ENCODE measurements at places on chromosomes 1 and 21.

DNA sequence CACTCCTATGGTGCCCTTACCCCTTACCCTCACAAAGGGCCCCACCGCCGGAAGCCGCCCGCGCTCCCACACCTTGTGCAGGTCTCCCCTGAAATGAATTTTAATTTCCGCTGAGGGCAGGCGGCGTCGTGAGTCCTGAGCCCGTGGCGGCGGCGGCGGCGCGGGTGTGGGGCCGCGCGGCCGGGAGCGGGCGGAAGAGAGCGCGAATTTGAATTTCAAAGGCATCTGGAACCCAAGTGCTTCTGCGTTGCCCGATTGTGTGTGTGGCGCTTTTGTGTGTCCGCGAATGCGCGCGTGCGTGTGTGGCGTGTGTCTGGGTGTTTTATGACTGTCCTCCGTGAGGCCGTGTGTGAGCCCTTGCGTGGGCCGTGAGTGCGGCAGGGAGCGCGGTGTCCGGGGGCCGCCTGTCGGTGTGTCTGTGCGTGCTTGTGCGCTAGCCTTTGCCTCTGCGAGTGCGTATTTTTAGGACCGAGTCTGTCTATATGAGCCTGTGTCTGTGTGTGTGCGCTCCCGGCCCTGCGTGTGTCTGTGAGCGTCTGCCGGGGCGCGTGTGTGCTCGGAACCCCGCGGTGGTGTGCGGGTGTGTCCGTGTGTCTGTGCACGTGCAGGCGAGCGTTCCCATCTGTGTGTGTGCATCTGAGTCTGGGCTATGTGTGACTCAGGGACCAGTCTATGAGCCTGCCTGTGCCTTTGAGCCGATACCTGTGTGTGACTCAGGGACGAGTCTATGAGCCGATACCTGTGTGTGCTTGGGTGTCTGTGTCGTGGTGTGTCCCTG is 7.9 kb upstream of the ADGRB2 start:
- DNase-seq = no peak

GRCh38 chr1:205056188-205056611 is 13.2 kb downstream of the CNTN2 start:
- no peak for DNase-seq

- peak; percentile 78 for DNase-seq
Observed at GRCh38 chr1:59994302-59995198, 68.0 kb upstream of the CYP2J2 start.

DNA sequence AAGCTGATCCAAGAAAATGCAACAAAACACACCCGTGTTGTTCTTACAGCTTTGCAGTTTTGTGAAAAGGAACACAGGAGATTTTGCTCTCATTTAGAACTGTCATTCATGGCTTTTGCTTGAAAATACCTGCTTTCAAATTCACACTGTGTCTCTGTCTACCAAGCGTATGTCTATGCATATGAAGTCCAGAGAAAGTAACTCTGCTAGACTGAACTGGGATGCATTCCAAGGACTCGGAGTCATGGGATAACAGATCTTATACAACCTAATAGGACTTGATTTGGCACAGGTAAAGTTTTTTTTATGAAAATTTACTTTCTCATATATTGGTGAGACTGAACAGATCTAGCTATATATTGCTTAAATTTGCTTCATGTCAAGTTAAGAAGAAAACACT is 102.4 kb downstream of the PTGER3 start:
- no peak for DNase-seq

GRCh38 chr1:18886003-18886335 is 16.4 kb downstream of the ALDH4A1 start:
- DNase-seq = no peak

DNA sequence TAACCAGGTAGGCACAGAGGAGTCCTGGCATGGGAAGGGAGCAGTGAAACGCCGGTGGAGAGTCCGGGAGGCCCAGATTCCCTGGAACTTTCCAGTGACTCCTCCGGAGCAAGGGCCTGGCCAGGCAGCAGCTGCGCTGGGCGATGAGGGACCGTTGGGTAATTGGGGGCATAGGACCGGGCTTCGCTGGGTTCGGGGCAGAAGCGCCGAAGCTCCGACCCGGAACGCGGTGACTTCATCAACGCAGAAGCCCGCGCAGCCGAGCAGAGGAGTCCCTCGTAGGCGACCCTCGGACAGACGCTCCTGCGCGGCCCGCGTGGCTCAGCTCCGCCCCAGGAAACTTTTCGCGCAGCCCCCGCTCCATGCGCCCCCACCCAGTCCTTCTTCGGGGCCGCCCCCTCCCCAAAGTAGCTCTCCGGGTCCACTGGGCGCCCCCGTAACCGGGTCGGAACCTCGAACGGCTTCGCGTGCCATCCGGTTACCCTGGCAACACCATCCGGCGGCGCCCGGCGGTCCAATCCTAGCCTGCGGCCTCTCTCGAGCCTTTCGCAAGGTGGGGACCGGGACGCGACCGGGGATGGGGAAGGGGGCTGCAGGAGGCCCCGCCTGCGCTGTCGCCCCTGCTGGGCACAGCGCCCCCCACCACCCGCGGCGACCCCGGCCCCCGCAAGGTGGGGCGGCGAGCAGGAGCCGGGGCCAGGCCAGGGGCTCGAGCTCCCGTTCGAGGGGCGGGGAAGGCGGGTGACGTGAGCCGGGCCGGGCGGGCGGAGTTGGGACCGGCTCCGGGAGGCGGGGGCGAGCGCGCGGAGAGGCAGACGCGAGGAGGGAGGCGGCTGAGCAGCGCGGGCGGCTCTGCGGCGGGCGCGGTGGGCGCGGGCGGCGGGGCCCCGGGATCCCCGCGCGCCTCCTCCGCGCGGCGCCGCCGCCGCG is at the start of gene AJAP1:
Gene AJAP1 (plus strand): TSS at position 814 of the 930 bp plus-strand sequence. CDS start 817 bp downstream, outside the sequence.
- DNase-seq = no peak

DNA sequence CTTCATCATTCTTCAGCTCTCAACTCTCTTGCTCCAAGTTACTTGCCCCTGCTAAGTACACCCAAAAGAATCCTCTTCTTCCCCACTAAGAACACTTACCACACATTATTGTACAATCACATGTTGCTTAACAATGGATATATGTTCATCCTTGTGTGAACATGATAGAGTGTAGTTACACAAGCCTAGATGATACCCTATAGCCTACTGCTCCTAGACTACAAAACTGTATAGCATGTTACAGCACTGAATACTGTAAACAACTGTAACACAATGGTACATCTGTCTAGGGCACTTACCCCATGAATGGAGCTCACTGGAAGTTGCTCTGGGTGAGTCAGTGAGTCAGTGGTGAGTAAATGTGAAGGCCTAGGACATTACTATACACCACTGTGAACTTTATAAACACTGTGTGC is 77.4 kb downstream of the RERE start:
- DNase-seq = no peak

- no peak for DNase-seq
Observed at GRCh38 chr1:207871117-207871649, 39.7 kb downstream of the CD34 start.

- no peak for DNase-seq
Observed at GRCh38 chr1:237204841-237205240, 162.9 kb downstream of the RYR2 start.

GRCh38 chr21:36891692-36892091 is 74.8 kb downstream of the HLCS start:
- no peak for DNase-seq

DNA sequence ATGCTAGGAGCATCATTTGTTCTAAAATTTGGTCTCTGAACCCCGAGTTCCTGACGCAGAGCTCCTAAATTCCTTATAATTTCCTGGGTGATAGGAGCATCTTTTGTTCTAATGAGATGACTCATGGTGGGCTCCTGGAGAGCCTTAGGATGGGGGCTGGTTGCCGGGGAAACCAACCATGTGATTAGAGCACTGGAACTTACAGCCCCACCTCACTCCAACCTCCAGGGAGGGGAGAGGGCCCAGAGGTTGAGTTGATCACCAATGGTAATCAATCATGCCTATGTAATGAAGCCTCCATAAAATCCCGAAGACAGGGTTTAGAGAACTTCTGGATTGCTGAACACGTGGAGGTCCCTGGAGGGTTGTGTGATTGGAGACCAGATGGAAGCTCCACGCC is 7.7 kb downstream of the SHISAL2A start:
- DNase-seq = no peak

- no peak for DNase-seq
Observed at GRCh38 chr21:42537106-42537742, 23.6 kb downstream of the SLC37A1 start.

- DNase-seq = no peak
Observed at GRCh38 chr1:224259986-224260385, 70.0 kb downstream of the NVL start.

DNA sequence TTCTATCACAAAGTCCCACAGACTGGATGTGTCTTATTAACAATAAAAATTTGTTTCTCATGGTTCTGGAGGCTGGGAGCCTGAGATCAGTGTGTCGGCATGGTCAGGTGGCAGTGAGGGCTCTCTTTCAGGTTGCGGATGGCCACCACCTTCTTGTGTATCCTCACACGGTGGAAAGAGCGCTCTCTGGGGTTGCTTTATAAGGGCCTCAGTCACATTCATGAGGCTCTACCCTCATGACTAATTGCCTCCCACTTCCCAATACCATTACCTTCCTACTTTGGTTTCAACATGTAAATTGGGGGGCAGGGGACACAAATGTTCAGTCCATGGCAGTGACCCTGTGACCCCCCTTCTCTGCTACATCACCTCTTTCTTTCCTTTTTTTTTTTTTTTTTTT is 20.7 kb upstream of the MX1 start:
- DNase-seq = no peak

GRCh38 chr1:209737118-209737505 is 18.7 kb upstream of the TRAF3IP3 start:
- no peak for DNase-seq

GRCh38 chr1:33171977-33172813 is 9.6 kb downstream of the TRIM62 start:
- DNase-seq = peak; percentile 42

- DNase-seq = peak; percentile 47
Observed at GRCh38 chr1:212561501-212561931, 47.0 kb upstream of the ATF3 start.

DNA sequence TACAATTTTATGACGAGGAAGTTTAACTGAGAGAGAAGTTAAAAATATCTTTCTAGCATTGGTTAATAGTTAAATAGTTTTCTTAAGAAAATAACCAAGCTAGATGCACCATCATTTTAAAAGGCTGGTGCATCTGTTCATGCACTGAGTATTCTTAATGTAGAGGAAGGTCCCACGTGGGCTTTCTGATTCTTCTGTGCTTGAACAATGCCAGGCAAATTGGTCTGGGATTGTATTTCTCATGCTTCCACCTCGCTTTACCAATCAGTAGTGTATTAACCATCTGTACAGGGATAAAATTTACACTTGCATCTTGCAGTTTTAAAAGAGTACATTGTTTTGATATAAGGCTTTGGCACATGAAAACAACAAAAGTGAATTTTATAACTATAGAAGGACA is 47.4 kb upstream of the MTF2 start:
- DNase-seq = no peak

- DNase-seq = no peak
Observed at GRCh38 chr1:73040811-73041210, 758.5 kb upstream of the NEGR1 start.

- no peak for DNase-seq
Observed at GRCh38 chr1:14783592-14783886, 185.1 kb downstream of the KAZN start.

GRCh38 chr1:193656841-193657240 is 470.4 kb upstream of the B3GALT2 start:
- DNase-seq = no peak

- peak; percentile 76 for DNase-seq
Observed at GRCh38 chr1:165383067-165383466, 26.6 kb upstream of the LMX1A start.

DNA sequence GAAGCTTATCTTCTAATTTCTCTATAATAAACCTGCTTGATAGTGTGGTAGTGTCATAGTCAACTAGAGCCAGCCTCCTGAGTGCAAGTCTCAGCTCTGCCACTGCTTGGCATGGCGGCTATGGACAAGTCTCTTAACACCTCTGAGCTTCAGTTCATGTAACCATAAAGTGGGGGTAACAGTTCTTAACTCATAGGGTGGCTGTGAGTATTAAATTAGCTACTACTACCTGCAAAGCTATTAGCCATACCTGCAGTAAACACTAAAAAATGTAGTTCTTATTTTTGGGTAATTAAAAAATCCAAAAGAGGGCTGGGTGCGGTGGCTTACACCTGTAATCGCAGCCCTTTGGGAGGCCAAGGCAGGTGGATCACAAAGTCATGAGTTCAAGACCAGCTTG is 2.2 kb upstream of the CDC42 start:
- no peak for DNase-seq

GRCh38 chr1:2495546-2495945 is 19.5 kb downstream of the PLCH2 start:
- DNase-seq = no peak

DNA sequence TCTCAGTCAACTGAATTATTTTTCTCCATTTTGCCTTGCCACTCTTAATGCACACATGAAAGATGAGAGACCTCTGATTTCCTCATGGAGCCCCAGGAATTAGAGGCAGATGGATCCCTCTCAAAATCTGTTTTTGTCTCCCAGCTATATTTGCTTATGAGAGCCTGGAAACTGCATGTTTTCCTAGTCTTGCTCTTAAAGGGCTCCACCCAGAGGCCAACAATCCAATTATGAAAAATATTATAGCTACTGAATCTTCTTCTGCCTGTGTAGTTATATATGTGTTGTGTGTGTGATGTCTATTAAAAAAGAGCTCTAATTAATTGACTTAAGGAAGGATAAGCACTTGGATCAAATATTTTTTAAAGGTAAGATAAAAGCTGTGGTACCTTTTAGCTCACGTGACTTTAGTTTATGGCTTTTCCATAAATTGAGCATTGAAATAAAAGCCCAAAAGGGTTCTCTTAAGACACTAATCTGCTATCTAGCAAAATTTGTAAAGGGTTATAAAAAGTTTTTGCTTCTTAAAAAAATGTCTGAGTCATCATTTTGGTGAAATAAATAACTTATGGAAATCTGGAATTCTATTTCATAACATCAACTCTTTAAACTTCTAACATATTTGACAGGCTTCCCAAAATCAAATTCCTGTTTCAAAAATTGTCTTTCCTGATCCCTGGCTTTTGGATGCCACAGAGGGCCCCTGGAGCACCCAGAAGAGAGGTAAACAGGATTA is 31.2 kb upstream of the TSPEAR start:
- DNase-seq = no peak

DNA sequence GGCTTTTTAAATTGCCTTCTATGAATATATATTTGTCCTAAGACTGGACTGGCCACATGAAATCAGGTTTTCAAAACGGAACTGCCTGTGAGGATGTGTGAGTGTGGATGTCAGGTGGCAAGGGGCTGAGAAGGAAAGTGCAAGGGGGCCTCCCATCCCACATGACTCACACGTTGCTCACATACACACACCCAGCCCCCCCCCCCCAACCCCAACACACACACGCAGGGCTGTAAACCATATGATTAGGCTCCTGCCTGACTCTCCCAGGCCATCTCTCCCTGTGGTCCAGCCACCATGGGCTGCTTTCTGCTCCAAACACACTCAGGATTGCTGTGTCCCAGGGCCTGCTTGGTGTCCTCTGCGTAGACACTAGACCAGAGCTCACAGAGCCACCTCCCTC is 22.4 kb downstream of the DEGS1 start:
- no peak for DNase-seq

DNA sequence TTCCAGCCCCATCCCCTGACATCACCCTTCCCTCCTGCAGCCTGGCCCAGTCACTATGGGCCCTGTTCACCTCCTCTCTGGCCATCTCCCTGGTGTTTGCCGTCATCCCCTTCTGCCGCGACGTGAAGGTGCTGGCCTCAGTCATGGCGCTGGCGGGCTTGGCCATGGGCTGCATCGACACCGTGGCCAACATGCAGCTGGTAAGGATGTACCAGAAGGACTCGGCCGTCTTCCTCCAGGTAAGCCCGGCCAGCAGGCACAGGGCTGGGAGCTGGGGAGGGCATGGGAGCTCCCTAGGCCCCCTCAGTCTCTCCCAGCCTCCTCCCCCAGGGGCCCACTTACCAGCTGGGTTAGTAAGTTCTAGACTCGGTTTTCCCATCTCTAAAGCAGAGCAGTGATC is 52.1 kb downstream of the ELK4 start:
- DNase-seq = peak; percentile 43

Measured in tibial artery (tissue), 4 donors.